T-cell (primary cell): ENCODE measurements at places on chromosomes 11 and 22.

- no peaks in the 10 kb centered on the region for H3K27me3 ChIP-seq
- H3K36me3 ChIP-seq: no peaks in the 10 kb centered on the region
- H3K4me3 ChIP-seq: no peak overlapping the region
These were observed 46.1 kb downstream of the GDPD5 start for GRCh38 chr11:75479597-75480145.

GRCh38 chr11:13629779-13630178 lies 38.7 kb upstream of the FAR1 start:
- no peak overlapping the region for H3K27ac ChIP-seq
- H3K4me1 ChIP-seq: no peaks in the 10 kb centered on the region
- no peak for DNase-seq
- H3K36me3 ChIP-seq: no peaks in the 10 kb centered on the region

DNA sequence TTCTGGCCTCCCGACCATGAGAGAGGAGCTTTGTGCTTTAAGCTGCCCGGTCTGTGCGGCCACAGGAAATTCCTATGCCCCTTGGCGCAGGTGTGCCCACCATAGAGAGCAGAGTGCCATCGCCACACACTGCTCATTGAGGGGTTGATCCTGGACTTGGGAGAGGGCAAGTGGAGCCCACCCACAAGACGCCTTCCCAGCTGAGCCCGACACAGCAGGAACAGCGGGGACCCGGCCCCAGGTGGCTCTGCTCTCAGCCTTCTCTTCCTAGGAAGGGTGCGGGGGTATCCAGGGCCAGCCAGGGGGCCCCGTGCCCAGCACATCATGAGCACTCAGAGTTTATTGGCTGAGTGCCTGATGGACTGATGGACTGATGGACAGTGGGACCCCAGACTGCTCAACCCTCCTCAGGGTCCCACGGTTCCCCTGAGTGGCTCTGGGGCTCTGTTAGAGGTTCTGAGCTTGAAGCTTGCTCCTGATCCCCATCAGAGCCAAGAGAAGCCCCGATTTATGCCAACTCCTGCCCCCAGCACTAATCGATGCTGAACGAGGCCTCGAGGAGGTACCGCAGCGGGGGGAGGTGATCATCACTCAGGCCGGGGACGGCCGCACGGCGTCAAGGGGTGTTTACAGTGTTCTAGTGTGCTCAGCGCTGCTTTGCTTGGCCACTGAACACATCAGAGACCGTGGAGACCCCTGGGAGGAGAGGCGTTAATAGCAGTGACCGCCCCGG lies 13.5 kb upstream of the MRGPRD start:
- peaks cover 58% of the 10 kb centered on the region for H3K27me3 ChIP-seq
- H3K4me3 ChIP-seq: no peak overlapping the region
- no peaks in the 10 kb centered on the region for H3K36me3 ChIP-seq

- H3K27ac ChIP-seq: no peak overlapping the region
- H3K4me3 ChIP-seq: no peak overlapping the region
- no peaks in the 10 kb centered on the region for H3K27me3 ChIP-seq
- DNase-seq: no peak
These were observed 101.1 kb downstream of the MUC15 start for GRCh38 chr11:26470992-26471391.

- peaks cover 15% of the 10 kb centered on the region for H3K27me3 ChIP-seq
- no peak for DNase-seq
- no peaks in the 10 kb centered on the region for H3K4me1 ChIP-seq
- H3K36me3 ChIP-seq: no peaks in the 10 kb centered on the region
- no peak overlapping the region for H3K27ac ChIP-seq
These were observed 9.6 kb upstream of the CDON start for GRCh38 chr11:126072141-126072741.

GRCh38 chr22:43476751-43477725 lies 65.2 kb downstream of the MPPED1 start:
- no peaks in the 10 kb centered on the region for H3K36me3 ChIP-seq
- no peak for DNase-seq
- no peaks in the 10 kb centered on the region for H3K4me1 ChIP-seq
- no peak overlapping the region for H3K4me3 ChIP-seq

DNA sequence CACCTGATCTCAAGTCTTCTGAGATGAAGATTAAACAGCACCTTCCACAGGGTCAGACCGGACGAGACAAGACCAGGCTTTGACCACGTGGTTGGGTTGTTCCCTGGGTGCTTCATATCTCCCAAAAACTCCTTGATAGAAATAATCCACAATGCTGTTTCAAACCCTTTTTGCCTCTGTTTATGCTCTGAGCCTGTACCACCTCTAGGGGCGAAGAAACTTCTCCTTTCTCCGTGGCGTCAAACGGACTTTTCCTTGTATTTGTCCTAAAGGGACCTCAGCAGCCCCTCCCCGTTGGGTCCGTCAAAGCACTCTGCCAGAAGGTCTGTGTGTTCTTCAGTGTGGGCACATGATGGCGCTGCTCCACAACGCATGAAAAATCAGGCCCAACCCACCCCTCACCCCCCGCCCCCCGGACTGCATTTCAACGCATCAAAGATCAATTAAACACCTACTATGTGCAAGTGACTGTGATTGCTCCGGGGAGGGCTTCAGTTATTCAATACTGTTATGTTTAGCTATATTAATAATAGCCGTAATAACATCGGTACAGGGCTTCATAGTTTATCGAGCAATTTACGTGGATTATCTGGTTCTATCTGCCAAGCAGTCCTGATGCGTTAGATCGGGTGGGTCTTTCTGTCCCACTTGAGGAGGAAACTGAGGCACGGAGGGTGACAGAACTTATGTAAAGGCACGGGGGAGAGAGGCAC lies 17.3 kb upstream of the EIF3D start:
- DNase-seq: no peak
- no peaks in the 10 kb centered on the region for H3K27me3 ChIP-seq
- H3K27ac ChIP-seq: no peak overlapping the region
- no peaks in the 10 kb centered on the region for H3K36me3 ChIP-seq

DNA sequence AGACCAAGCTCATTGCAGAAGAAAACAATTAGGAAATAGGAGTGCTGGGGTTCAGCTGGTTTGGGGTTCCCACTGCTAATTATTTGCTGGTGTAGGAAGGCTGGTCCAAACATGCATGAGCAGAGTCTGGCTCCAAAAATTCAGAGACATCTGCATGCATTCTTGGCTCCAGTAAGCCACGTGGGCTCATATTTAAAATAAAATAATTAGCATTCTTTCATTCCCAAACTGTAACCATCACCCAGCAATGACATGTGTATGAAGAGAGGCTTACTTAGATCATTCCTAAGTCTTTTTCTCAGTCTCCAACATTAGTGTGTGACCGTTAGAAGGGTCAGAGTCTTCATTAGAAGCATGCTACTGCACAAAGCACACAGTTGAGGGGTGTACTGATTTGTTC lies 58.4 kb downstream of the EFCAB6 start:
- no peaks in the 10 kb centered on the region for H3K27me3 ChIP-seq
- no peaks in the 10 kb centered on the region for H3K36me3 ChIP-seq
- H3K4me1 ChIP-seq: no peaks in the 10 kb centered on the region
- DNase-seq: no peak

- no peaks in the 10 kb centered on the region for H3K36me3 ChIP-seq
- no peak for DNase-seq
- H3K4me3 ChIP-seq: no peak overlapping the region
These were observed 27.0 kb upstream of the YWHAH start for GRCh38 chr22:31917227-31917921.

DNA sequence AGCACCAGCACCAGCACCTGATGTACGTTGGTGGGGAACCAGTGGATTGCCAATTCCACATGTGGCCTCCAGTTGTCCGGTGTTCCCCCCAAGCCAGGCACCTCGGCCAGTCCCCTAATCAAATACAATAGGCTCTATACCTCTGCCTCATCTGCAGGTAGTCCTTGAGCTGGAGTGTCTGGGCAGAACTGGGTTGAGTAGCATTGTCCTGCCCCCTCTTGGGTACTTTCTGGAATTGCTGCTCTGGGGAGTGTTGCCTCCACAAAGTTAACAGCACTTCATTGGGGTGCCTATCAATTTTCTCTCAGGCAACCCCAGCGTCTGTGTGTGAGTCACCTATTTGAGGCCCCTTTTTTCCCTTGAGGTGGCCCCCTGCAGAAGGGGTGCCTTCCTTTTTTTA lies 413.0 kb upstream of the LARGE1 start:
- no peak overlapping the region for H3K27ac ChIP-seq
- no peaks in the 10 kb centered on the region for H3K27me3 ChIP-seq
- no peak overlapping the region for H3K4me3 ChIP-seq
- no peak for DNase-seq
- no peaks in the 10 kb centered on the region for H3K36me3 ChIP-seq

GRCh38 chr22:44711690-44712555 lies 9.9 kb downstream of the PRR5 start:
- peak overlapping the region; percentile 60 for H3K27ac ChIP-seq
- no peaks in the 10 kb centered on the region for H3K4me1 ChIP-seq
- peaks cover 10% of the 10 kb centered on the region for H3K36me3 ChIP-seq
- H3K27me3 ChIP-seq: no peaks in the 10 kb centered on the region
- H3K4me3 ChIP-seq: no peak overlapping the region
- DNase-seq: no peak

DNA sequence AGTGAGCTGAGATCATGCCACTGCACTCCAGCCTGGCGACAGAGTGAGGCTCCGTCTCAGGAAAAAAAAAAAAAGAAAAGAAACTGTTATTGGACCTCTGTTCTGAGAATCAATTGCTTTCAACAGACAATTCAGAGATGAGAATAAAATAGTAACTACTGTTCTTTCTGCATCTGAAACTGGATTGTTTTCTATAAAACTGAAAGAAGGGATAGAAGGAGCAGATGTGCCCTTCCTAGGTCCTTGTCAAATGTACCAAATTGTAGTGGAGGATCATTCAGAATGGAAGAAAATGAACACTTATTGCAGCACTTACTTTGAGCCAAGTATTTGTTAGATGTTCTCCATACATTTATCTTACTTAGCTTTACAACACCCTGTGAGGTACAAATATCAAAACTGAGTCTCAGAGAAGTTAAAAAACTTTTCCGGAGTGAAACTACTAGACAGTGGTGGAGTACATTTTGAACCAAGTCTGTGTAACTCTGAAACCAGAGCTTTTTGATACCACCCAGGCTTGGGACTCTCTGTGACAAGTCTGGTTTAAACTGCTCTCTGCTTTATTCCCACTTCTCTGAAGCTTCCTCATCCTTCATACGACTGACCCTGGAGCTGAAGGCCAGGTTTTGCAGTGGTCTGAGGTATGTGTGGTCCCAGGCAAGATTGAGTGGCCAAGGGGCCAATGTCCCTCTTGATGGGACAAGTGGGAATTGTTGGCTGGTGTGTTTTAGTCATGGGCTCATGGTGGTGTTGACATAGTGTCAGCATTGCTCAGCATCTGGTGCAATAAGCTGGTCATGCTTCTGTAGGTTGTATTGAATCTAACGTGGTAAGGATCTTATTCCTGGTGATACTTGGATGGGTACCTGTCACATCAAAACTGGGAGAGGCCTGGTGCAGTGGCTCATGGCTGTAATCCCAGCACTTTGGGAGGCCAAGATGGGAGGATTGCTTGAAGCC lies 48.2 kb upstream of the CCDC134 start:
- H3K4me1 ChIP-seq: no peaks in the 10 kb centered on the region
- H3K27ac ChIP-seq: no peak overlapping the region
- no peak for DNase-seq
- H3K36me3 ChIP-seq: no peaks in the 10 kb centered on the region
- no peak overlapping the region for H3K4me3 ChIP-seq

- peaks cover 3% of the 10 kb centered on the region for H3K27me3 ChIP-seq
- H3K27ac ChIP-seq: no peak overlapping the region
- no peak for DNase-seq
- no peaks in the 10 kb centered on the region for H3K36me3 ChIP-seq
These were observed 20.7 kb upstream of the MTMR2 start for GRCh38 chr11:95944623-95945022.

DNA sequence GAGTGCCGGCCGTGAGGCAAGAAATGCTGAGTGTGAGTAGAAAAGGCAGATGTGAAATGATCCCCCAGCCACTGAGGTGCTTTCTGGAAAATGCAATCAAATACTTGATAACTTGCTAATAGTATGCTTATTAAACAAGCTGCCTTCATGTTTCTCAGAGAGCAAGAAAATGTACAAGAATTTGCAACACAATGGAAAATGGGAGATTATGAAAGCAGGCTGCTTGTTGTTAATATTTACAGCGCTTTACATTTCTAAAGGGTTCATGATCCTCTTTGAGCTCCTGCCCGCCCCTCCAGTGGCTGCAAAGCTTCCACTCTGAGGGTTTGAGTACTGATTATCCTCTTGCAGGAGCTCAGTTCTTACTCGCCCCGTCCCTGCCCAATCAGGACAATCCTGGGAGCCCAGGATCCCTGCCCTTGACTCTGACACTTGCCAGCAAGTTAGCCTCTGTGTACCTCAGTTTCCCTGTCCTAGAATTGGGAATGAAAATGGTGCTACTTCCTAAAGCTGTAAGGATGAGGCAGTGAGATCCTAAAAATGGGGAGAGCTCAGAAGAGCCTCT lies 645.1 kb downstream of the TBC1D22A start:
- no peak for DNase-seq
- no peaks in the 10 kb centered on the region for H3K36me3 ChIP-seq
- peaks cover 17% of the 10 kb centered on the region for H3K27me3 ChIP-seq
- no peaks in the 10 kb centered on the region for H3K4me1 ChIP-seq
- no peak overlapping the region for H3K4me3 ChIP-seq

DNA sequence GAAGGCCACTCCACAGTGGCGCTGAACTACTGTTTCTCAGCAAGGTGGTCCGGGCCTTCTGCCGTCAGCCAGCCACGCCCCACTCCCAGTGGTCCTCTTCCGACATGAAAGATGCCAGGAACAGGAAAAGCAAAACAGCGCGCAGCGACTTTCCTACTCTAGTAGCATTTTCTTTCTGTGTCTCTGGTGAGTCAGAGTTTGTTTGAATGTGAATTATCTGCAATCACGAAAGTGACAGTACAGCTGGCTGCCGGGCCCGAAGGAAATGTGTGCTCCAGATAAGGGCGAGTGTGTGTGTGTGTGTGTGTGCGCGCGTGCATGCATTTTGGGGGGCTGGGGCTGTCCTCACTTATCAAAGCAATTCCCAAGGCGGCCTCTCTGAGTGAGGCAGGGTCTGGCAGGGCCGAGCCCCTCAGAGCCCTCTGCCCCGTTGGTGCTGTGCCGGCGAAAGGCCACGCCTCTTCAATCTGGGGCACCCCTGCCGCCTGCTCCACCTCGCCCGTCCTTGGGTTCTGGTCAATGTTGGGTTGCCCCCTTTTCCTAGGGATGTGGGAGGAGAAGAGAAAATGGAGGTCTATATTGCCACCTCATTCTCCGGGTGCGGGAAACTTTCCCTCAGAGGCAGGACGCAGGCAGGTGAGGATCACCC lies 288.5 kb downstream of the KIRREL3 start:
- H3K27me3 ChIP-seq: peaks cover 35% of the 10 kb centered on the region
- no peak for DNase-seq
- no peaks in the 10 kb centered on the region for H3K36me3 ChIP-seq

GRCh38 chr22:45163099-45163450 lies 650 bp upstream of the NUP50 start:
- peaks cover 25% of the 10 kb centered on the region for H3K4me1 ChIP-seq
- H3K36me3 ChIP-seq: no peaks in the 10 kb centered on the region
- DNase-seq: no peak
- H3K27ac ChIP-seq: peak overlapping the region; percentile 55

GRCh38 chr11:5380740-5381342 lies 2.8 kb upstream of the OR51M1 start:
- no peaks in the 10 kb centered on the region for H3K4me1 ChIP-seq
- H3K4me3 ChIP-seq: no peak overlapping the region
- no peaks in the 10 kb centered on the region for H3K36me3 ChIP-seq
- H3K27me3 ChIP-seq: no peaks in the 10 kb centered on the region

- DNase-seq: no peak
- peaks cover 62% of the 10 kb centered on the region for H3K4me1 ChIP-seq
- H3K36me3 ChIP-seq: peaks cover 15% of the 10 kb centered on the region
- H3K27me3 ChIP-seq: no peaks in the 10 kb centered on the region
These were observed 40.5 kb downstream of the IL18BP start for GRCh38 chr11:72039031-72039855.
